ENCODE measurements at places on chromosomes 4 and X.
A peak's percentile ranks its signal among the peaks of the same experiment; 100 is the strongest.

GRCh38 chr4:81304871-81305270 is 89.8 kb upstream of the PRKG2 start:
- DNase-seq = no peak

DNA sequence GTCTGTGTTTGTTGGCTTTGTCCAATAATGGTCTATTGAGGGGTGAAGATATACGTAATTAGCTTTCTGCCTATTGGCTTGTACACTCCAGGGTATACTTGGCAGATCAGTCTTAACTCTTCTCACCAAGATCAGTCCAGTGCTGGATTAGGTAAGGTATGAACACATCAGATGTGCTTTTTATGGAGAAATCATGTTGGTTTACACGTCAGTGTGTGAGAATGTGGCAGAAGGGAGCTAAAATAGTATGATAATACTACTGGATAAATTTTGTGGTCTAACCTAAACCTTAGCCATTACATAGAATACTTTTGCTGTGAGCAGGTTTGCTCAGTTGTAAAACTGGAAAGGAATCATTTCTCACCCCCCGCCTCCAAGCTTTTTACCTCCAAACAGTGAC is 4.2 kb downstream of the PDHA1 start:
- DNase-seq = no peak

- DNase-seq = no peak
Observed at GRCh38 chr4:124177647-124178425, 534.7 kb downstream of the ANKRD50 start.

DNA sequence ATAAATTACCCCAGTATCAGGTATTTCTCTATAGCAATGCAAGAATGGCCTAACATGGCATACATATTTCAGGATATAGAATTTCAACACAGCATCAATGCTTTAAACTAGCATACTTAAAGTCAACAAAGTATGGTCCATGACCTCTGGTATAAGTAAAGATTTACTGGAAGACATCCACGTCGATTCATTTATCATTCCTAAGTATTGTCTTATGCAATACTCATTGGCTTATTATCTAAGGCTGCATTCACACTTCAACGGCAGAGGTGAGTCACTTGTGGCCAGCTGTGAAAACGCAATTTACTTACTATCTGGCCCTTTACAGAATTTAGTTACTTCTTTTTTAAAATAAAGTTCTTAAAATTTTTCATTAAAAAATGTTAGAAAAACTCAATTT is 42.6 kb downstream of the ADGRA3 start:
- no peak for DNase-seq

- no peak for DNase-seq
Observed at GRCh38 chr4:4862665-4863482, 3.4 kb downstream of the MSX1 start.

DNA sequence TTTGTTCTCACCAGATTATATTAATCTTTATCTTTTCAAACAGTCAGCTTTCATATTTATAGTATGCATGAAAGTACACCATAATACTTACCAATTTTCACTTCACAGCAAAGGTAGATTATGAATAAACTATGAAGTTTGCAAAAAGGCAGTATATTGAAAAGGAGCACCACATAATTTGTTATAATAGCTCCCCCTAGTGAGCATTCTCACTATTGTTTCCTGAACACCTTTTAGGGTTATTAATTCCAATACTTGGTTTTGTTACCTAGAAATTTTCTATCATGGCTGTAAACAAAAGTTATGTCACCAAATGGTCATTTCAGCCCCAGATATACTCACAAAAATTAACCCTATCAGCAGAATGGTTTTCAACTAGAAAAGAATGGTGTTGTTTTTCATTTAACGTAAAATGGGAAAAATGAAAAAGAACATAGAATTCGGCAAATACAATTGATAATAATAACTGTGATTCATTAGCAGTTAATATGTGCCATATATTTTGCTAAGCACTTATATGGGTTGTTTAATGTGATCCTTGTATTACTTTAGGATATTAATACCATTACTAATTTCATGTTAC is 30.2 kb upstream of the NKX6-1 start:
- DNase-seq = peak; percentile 44

DNA sequence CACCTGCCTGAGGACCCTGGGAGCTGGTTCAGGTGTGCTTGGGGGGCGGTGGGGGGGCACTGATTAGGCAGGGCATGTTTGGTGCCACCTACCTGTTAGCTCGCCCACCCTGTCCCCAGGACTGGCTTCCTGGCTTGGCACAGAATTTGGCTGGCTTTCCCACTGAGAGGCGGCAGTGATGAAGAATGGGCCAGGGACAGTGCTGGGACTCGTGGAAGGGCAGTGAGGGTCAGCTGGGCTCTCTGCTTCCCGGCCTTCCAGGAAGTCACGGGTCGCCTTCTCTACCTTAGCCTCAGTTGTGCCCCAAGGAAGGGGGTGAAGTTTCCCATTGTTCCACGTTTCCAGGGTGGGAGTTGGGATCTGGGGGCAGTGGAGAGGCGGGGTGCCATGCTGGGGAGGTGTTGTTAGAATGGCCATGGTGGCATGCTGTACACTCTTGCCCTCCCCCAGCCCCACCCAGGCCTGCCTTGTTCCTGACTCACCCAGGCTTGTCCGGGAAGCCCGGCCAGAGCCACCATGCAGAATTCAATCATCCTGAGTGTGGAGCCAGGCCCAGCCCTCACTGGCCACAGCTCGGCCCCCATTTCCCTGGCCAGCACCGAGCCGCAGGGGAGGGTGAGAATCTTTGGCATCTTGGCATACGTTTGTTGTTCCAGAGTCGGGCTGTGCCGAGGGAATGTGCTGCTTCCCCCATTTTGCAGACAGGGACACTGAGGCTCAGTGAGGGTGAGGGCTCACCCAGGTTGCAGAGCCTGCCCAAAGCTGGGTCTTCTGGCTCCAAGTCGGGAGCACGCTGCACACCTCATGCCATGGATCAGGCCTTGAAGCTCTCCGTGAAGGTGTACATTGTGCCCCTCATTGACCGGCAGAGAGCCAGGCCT is 21.9 kb upstream of the GPR78 start:
- no peak for DNase-seq

- DNase-seq = no peak
Observed at GRCh38 chr4:8023696-8024033, 84.0 kb upstream of the AFAP1 start.

GRCh38 chrX:118720058-118720707 is 7.2 kb upstream of the IL13RA1 start:
- DNase-seq = no peak

DNA sequence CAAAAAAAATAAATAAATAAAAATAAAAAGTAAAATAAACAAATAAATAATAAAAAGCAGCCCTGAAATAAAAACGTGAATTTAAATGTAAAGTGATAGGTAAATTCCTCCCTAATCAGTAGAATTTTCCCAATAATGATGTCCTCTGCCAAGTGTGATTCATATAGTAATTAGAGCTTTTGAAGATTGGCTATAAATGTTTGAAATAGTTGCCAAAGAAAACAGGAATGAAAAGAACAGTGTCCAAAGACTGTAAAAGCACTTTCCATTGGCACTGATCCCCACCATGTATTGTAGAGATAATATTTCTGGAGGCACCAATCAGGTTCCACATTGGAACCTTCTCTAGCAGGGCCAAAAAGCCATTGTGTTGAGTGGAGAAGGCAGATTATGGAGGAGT is 25.9 kb upstream of the SMARCAD1 start:
- no peak for DNase-seq

Data from activated CD4-positive, alpha-beta T cell treated with anti-CD3 and anti-CD28 coated beads, Interleukin-10, Interleukin-2, amounts not matched to agents 100 ng/mL and 50 ng/mL, durations not matched to agents 16 hours and 8 hours (primary cell).